ENCODE measurements at places on chromosomes 5 and 9. TPM values are rescaled to one million over a fixed set of nuclear protein-coding genes. Genes with fewer than 3 reads are reported as not detected.

The CNTNAP3 gene
- 12.3 TPM for total RNA-seq

The AFAP1L1 gene
- 12.9 TPM for total RNA-seq

The DBH gene
- total RNA-seq = not detected

The CARD19 gene
- 56.6 TPM for total RNA-seq

The TNFAIP8 gene
- 16.4 TPM for total RNA-seq

The TLR4 gene
- 0.20 TPM for total RNA-seq

The FBP2 gene
- not detected for total RNA-seq
